Stimulated activated CD8-positive, alpha-beta memory T cell treated with anti-CD3 and anti-CD28 coated beads, Interleukin-4, amount 100 ng/mL, for 4 hours (primary cell): ENCODE measurements at places on chromosomes 6 and 20.

- DNase-seq: no peak
Measured at GRCh38 chr6:111530667-111531066, 47.6 kb upstream of the REV3L start.

- no peak for DNase-seq
Measured at GRCh38 chr6:7104752-7105151, 3.0 kb upstream of the RREB1 start.

GRCh38 chr6:168304752-168305015, 14.9 kb downstream of the DACT2 start:
- no peak for DNase-seq

- DNase-seq: no peak
Measured at GRCh38 chr6:70289299-70289698, 13.6 kb downstream of the COL9A1 start.

- no peak for DNase-seq
Measured at GRCh38 chr20:53126185-53126584, 154.0 kb downstream of the TSHZ2 start.

- no peak for DNase-seq
Measured at GRCh38 chr6:89944826-89945407, 50.6 kb downstream of the GJA10 start.

DNA sequence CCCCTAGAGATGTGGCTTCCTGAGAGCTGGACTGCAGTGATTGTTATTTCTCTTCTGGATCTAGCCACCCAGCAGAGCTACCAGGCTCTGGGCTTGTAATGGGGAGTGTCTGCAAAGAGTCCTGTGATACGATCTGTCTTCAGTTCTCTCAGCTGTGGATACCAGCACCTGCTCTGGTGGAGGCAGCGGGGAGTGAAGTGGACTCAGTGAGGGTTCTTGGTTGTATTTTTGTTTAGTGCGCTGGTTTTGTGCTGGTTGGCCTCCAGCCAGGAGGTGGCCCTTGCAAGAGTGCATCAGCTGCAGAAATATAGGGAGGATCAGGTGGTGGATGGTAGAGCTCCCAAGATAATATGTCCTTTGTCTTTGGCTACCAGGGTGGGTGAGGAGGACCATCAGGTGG, 33.7 kb downstream of the PAX1 start:
- DNase-seq: no peak

GRCh38 chr6:127969701-127970100, 68.8 kb upstream of the THEMIS start:
- no peak for DNase-seq

DNA sequence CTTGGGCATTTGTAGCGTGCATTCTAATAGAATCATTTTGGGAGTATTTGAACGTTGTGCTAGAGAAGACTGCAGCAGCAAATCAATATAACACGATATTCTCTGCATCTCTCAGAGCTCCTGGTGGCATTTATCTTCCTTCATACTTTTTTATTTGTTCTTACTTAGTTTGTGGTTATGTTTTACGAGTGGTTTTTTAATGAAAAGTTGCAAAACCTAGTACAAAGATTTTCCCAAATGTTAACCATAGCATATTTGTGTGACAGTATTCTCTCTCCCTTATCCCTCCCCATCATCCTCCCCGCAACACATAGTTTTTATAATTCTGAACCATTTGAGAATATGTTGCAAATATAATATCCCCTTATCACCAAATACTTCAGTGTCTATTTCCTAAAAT, 50.4 kb downstream of the JARID2 start:
- DNase-seq: no peak

- no peak for DNase-seq
Measured at GRCh38 chr20:40477805-40478204, 211.2 kb downstream of the MAFB start.

DNA sequence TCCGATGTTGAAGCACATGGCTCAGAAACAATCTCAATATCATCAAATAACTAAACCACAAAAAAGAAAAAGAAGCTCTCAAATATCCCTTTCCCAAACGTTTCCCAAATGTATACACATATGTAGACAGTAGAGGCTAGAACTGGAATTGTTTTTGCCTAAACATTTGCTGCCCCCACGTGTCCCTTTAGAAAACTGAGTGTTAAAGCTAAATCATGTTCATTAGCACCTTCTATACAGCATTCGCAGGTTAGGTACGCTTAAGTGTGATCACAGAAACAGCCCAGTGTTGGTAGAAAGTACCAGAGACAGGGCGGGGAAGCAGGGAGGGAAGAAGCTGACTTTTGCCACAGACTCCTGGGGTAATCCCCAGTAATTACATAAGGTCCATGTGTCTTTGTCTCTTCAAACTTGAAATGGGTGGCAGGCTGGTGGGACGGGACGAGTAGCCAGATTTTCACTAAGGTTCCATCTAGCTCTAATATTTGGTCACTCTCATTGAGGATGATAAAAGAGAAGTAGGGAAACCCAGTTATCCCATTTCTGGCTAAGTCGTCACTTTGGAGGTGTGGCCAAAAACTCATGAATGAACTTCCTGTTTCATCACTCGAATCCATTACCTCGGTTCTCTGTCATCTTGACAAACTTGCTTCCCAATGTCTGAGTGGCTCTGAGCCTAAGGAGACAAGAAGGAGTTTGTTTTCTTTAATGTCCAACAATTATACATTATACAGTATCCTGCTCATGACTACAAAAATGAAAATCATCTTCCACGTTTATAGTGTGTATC, 15.0 kb upstream of the TFAP2A start:
- no peak for DNase-seq

GRCh38 chr6:142251930-142252445, 49.8 kb upstream of the ADGRG6 start:
- no peak for DNase-seq

GRCh38 chr20:48230216-48230615, 444.9 kb upstream of the SULF2 start:
- DNase-seq: no peak

- no peak for DNase-seq
Measured at GRCh38 chr6:160995271-160995670, 3.7 kb downstream of the MAP3K4 start.

DNA sequence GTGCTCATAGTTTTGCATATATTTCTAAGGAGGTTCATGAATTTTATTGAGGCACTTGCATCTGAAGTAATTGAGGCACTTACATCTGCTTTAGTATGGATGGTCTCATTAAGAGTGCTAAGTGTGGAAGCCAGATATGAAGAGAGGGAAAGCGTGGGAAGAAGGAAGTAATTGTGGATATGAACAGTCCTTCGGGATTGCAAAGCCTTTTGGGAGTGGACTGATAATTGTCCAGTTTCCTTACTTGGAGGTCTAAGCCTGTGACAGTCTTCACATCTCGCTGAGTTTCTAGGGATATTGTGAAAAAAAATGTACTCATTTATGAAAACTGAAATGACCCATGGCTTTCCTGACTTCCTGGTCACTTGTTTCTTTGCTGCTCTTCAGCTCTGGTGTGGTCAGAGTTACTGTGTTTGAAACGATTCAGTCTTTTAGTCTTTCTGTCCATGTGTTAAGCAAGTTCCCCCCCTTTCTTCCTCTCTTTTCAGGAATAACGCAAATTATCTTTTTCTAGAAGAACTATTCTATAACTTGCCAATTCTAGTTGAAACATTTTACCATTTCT, 137.3 kb downstream of the ZFAND3 start:
- no peak for DNase-seq

DNA sequence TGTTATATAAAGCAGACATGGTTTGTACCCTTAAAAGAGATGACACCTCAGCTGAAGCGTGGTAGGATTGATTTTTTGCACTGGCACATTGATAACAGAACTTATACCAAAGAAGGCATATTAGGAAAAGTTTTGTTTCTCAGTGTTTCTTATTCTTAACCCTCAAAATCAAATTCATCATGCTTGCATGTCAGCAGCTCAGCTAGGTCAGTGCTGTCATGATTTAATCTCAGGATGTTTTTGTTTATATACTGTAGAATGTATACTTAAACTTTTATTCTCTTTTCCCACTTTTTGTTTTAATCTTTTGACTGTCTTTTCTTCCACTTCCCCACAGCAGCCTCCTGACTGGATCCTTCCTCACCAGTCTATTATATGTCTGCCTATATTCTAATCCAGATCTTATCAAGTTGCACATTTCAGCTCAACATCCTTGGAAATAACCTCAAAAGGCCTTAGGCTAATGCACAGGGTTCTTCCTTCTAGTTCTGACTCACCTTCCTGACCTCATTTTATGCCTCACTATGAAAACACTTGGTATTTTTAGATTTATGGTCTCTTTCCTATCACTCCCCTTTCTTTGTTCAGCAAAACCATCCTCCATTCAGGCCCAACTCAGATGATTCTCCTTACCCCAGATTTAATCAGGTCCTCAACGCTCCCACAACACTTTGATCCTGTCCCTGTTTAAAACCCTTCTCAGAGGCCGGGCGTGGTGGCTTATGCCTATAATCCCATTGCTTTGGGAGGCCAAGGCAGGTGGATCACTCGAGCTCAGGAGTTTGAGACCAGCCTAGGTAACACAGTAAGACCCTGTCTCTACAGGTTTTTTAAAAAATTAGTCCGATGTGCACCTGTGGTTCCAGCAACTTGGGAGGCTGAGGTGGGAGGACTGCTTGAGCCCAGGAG, 7.2 kb downstream of the HEBP2 start:
- DNase-seq: no peak

DNA sequence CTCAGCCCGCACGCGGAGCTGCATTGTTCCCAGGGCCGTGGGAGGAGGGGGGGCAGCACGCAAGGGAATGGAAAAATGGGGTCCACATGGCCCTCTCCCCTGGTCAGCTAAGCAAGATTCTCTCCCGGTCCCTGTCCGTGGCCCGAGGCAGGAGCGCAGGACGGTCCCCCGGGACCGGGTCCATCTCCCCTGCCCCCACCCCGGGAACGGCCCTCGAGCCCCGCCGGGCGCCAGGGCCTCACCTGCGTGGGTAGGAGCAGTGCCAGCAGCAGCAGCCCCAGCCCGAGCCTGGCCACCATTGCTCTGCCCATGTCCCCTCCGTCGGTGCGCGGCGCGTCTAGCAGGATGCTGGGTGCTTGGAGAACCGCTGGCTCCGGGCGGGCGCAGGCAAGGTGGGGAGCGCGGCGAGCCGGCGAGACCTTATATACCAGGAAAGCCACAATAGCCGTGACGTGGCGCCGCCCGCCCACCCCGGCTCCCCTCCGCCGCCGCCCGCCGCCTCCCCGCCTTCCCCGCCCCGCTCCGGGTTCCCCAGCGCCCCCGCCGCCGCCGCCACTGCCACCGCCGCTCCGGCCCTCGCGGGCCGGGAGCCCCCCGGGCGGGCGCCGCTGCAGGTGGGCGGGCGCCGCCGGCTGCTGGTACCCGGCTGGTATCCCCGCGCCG, at the start of gene CD24:
Gene CD24, minus strand, starts transcription at position 394 of the 663 bp plus-strand sequence. Its CDS starts 83 bp downstream, at position 311.
- DNase-seq: no peak

DNA sequence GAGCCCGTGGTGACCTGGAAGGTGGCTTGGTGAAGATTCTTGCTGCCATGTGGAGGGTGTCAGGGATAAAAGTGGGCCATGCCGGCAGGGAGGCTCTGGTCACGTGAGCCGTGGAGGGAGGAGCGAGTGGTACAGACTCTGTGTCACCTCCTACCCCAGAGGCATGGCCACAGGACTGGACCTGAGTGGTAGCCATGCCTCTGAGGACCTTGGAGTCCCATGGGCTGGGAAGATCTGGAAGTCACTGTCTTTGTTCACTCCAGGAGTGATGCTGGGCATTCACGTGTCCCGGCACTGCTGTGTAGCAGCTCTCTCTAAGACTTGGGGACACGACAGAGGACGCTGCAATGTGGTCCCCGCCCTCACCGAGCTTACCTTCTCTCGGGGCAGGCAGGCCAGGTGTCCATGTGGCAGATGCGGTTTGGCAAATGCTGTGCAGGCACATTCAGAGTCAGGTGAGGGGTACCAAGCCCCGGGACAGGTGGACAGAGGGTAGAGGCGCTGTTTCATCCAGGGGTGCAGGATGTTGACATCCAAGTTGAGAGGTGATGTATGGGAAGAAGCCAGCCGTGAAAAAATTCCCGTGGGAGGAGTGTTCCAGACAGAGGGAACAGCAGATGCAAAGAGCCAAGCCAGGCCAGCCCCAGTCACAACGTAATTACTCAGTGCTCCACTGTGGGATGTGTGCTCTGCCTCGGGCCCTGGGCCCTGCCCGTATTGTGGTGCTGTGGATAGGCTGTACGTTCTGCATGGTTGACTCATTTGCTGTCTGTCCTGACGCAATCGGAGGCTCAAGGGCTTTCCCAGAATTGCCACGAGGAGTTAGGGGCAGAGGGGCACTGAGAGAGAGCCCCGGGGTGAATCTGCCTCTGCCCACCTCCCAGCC, 307.8 kb downstream of the TAF4 start:
- DNase-seq: no peak
